ENCODE measurements at places on chromosomes 7 and 10.

GRCh38 chr7:90625562-90625961 is 29.4 kb downstream of the CDK14 start:
- DNase-seq, result peak; percentile 43

DNA sequence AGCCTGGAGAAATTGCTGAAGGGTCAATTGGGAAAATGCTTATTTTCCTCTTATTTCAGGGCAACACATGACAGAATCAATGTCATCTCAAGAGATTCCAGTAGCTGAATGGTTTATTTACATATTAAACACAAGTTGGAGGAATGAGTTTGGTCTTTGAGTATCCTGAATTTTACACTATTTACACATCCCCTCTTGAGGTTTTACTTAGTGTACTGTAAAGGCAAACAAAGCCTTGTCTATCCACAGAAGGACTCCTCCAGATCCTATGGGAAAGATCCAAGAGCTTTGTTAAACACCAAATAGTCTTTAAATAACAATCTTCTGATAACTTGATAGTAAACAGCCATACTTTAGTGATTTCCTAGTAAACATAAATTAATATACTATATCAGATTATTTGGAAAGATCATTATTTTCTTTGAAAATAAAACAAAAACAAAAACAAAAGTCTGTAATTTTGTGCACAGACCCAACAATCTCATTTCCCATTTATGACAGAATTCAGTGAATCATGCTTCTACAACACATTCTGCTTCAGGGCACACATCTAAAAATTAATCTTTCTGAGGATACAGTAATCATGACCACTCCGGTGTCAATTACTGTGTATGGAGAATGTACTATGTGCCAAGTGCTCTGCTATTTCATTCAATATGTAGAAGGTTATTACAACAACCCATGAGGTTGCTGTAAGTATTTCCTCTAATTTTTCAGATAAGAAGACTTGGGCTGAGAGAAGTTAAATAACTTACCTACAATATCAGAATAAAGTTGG is 575.0 kb upstream of the LRRTM3 start:
- DNase-seq, result no peak

DNA sequence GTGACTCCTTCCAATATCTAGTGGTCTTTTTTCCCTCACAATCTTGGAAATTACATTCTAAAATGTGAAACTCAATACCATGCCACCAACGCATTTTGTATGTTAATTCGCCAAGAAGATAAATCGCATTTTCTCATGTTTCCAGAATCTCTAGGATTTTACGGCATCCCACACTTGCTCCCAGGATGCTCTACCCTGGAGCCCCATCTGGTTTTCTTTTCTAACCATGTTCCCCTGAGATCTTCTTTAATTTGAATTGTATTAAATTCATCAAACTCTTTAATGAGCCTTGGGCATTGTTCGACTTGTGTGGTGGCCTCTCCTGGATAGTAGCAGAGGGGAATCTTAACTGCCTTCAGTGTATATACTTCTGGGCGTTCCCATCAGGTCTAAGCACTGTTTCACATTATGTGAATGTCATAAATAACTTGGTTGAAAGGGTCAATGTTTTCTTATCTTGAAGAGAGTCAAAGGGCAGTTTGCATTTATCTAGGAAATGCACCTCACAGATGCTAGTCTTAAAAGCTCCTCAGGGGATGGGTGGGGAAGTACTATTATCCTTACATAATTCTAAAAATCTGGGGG is 169.1 kb upstream of the MEOX2 start:
- DNase-seq, result no peak

DNA sequence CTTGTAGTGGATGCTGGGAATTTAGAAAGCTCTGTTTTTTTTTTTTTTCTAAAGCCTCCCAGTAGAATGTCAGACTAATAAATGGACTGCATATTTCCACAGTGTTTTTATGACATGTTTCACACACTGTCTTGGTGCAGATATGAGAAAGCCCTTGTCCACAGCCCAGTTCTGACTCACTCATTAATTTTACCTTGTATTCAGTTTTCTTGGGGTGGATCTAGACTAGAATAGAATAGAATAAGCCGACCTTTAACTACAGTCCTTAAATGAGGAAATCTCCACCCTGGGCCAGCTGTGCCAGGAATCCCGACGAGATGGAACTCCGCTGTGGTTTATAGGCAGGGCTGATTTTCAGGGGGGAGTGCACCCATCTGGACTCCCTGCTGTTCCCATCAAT is 274.7 kb downstream of the NRG3 start:
- no peak for DNase-seq

- no peak for DNase-seq
These were observed 249.6 kb upstream of the VWC2 start for GRCh38 chr7:49523870-49524269.

- DNase-seq, result no peak
These were observed 218.0 kb downstream of the BMPER start for GRCh38 chr7:34123316-34123715.

- DNase-seq, result no peak
These were observed 283.8 kb upstream of the SHH start for GRCh38 chr7:156095908-156096539.

DNA sequence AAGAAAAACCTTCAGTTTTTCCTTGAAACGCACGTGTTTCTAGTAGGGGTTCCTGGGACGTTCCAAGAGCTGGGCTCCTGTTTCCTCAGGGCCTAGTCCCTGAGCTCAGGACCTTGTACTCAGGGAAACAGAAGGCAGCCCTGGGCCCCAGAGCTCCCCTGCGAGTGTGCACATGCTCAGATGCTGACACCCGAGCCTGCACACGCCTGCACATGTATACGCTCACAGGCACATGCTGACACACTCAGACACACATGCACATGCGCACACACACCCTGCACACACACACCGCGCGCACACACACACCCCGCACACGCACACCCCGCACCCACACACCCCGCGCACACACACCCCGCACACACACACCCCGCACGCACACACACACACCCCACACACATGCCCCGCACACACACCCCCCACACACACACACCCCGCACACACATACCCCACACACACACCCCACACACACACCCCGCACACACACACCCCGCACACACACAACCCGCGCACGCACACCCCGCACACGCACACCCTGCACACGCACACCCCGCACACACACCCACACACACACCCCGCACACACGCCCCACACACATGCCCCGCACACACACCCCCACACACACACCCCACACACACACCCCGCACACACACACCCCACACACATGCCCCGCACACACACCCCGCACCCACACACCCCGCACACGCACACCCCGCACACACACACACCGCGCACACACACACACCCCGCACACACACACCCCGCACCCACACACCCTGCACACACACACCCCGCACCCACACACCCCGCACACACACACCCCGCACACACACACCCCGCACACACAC is 52.2 kb downstream of the CALML3 start:
- no peak for DNase-seq

DNA sequence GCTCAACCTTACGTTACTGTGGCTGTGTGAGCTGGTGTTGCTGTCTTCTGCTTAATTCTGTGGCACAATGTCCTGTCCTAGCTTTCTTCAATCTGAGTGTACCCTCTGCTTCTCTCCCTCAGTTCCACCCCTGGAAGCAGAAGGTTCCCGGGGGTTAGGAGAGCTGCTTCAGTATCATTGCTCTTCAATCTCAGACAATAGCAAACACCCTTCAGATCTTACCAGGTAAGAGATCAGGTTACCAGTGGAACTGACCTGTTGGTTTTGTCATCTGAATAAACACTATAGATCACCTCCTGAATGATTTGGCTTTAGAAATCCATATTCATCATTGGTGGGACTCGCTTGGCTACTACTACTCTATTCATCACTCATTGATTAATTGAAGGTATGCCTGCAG is 48.4 kb downstream of the DNAJB9 start:
- no peak for DNase-seq

DNA sequence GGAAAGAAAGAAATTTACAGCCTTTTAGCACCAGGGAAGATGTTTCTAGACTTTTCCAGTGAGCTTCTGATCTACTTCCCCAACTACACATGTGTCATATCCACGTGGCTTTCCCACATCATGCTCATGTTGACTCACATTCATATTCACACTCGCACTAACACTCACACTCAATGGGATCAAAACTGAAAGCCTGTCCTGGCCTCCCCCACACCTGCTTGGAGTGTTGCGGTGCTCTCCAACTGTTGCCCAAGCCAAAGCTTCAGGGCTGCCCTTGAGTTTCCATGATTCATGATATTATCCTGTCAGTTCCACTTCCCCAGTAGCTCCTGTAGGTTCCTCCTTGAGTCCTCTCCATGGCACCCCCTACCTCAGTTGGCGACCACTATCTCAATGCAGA is 444.4 kb downstream of the GATA3 start:
- DNase-seq, result no peak

GRCh38 chr10:8438603-8439002 is 384.1 kb downstream of the GATA3 start:
- no peak for DNase-seq

DNA sequence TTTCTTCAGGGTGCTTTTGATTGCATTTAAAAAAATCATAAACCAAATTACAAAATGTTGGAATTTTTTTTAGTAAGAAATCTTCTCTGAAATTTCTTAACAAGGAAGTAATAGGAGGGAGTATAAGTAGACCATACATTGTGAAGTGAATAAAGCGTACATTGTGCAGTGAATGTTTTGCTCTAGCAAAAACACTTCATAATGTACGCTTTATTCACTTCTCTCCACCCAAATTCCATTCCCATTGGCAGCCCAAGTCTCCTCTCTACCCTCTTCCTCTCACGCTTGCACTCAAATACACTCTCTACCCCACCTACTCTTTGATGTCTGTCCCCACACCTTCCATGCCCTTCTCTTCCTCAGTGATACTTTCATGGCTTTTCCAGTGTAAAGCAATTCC is 241.0 kb downstream of the PPP1R3A start:
- no peak for DNase-seq

DNA sequence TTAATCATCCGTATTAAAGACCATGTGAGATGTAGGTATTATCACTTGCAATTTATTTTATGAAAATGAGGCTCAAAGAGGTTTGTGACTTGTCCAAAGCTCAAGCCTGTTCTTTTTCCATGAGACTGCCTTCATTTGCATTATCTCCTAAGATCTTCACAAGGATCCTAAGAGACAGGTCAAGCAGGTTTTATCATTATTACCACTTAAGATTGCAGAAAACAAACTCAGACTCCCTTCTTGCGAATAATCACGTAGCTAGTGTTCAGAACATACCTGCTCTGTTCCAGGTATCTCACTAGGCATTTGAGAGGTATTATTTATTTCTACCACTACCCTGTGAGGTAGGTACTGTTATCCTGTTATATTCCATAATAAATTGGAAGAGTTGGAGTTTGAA is 64.8 kb downstream of the ZNRF2 start:
- no peak for DNase-seq

DNA sequence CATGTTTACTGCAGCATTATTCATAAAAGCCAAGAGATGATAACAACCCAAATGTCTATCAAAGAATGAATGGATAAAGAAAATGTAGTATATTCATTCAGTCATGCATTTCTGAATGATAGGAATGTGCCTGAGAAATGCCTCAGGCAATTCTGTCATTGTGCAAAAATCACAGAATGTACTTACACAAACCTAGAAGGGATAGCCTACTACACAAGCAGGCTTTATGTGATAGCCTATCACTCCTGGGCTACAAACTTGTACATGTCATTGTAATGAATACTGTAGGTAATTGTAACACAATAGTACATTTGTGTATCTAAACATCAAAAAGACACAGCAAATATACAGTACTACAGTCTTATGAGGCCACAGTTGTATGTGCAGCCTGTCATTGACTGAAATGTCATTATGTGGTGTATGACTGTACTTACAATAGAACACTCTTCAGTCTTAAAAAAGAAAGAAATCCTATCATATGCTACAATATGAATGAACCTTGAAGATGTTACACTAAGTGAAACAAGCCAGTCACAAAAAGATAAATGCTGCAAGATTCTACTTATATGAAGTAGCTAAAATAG is 141.8 kb upstream of the GPR22 start:
- peak; percentile 60 for DNase-seq

GRCh38 chr10:5344746-5345145 is 20.0 kb upstream of the UCN3 start:
- DNase-seq, result no peak

- DNase-seq, result no peak
These were observed 5.6 kb downstream of the TPK1 start for GRCh38 chr7:144830024-144830785.

GRCh38 chr10:70675496-70676161 is 3.3 kb downstream of the ADAMTS14 start:
- DNase-seq, result no peak

DNA sequence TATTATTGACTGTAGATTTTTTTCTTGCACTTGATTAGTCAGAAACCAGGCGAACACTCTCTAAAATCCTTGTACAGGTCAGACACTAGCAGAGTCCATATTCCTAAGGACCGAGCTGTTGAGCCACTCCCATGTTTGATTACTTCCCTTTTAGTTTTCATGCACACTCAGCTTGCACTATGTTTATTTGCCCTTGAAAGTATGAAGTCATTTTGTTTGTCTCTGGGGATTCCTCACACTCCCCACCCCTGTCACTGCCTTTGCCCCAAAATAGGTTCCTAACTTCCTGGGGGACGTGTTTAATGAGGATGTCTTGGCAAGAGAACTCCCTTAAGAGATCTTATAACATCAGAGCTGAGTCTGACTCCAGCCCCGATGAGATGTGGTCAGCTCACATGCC is 182.1 kb downstream of the EVX1 start:
- DNase-seq, result no peak

GRCh38 chr7:108528183-108528712 is 2.3 kb upstream of the PNPLA8 start:
- no peak for DNase-seq

- no peak for DNase-seq
These were observed 450.1 kb upstream of the MKI67 start for GRCh38 chr10:128576336-128576735.

DNA sequence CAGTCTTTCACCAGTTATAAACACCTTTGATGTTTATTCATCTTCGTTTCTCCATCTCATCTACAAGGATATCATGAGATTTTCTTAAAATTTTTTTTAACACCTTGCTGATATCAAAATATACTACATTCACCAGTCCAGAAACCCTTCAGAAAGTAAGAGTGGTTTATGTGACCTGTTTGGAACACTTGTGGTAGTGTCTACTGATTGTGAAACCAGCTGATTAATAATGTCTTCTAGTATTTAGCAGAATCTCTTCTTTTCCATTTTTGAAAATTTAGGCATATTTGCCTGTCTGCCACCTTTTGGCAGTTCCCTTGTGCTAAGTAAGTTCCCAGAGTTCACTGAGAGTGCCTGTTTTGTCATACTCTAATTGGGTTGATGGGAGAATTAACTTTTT is 18.5 kb downstream of the DLD start:
- no peak for DNase-seq

DNA sequence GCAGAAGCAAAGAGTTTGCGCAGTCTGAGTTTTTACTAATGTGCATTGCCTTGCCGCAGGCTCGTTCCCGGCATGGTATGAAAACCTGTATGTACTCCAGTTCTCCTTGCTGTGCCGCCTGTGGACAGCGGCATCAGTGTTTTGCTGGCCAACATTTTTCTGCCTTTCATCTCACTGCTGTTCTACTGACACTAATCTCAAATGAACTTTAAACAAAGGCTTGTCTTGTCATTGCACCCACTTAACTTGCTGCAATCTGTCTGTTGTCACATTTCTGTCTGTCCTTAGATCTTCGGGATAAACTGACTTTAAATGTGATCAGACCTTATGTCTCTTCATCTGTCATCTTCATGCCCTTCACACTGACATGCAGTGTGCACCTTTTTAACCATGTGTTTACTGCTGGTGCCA is 71.7 kb upstream of the ZNRF2 start:
- DNase-seq, result no peak
